ENCODE measurements at places on chromosomes 2 and 18.

GRCh38 chr18:31072175-31072574 is 29.6 kb upstream of the DSC3 start:
- no peak for DNase-seq

- no peak for DNase-seq
Measured at GRCh38 chr2:179251870-179252269, 12.8 kb downstream of the SESTD1 start.

- DNase-seq = no peak
Measured at GRCh38 chr2:120622159-120622869, 113.4 kb upstream of the GLI2 start.

DNA sequence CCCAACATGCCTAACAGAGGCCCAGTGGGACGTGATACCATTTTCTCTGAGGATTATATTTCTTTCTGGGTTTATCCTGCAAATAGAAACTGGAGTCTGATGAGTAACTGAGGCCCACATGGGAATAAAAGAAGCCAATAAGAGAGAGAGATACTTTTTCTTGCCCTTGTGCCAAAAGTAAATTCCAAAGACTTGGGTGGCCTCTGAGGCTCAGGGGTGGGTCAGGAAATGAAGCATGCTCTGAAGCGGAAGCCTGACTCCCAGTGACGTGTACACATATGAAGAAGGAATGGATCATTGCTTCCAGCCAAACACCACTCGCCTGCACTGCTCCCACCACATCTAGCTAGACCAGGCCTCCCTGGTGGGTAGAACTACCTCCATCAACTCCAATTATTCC is 273.6 kb upstream of the NCKAP5 start:
- DNase-seq = no peak

- DNase-seq = no peak
Measured at GRCh38 chr2:242020196-242021004, 150.9 kb downstream of the RTP5 start.

DNA sequence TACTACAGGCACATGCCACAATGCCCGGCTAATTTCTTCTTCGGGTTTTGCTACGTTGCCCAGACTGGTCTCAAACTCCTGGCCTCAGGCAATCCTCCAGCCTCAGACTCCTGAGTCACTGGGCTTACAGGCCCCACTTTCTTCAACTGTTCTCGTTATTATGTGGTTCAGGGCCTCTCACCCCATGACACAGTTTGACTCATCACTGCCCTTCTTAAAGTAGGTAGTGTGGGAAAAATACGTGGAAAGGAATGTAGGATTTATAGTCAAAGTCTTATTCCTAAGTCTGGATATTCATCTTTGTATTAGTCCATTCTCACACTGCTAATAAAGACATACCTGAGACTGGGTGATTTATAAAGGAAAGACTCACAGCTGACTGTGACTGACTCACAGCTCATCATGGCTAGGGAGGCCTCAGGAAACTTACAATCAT is 19.4 kb downstream of the CENPA start:
- DNase-seq = no peak

DNA sequence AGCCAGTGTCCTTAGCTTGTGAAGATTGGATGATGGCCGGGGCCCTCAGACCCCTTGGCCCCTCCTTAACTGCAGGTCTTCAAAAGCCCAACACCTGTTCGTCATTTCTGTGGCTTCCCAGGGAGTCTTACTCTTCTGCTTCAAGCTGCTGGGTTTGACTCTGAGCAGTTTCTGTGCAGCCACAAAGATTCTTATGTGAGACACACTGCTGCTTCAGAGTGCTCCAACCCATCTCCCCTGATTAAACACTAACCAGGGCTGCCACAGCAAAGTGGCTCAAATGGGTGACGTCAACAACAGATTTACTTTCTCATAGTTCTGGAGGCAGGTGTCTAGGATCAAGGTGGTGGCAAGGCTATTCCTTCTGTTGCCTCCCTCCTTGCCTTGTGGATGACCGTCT is 40.8 kb downstream of the TSN start:
- no peak for DNase-seq

DNA sequence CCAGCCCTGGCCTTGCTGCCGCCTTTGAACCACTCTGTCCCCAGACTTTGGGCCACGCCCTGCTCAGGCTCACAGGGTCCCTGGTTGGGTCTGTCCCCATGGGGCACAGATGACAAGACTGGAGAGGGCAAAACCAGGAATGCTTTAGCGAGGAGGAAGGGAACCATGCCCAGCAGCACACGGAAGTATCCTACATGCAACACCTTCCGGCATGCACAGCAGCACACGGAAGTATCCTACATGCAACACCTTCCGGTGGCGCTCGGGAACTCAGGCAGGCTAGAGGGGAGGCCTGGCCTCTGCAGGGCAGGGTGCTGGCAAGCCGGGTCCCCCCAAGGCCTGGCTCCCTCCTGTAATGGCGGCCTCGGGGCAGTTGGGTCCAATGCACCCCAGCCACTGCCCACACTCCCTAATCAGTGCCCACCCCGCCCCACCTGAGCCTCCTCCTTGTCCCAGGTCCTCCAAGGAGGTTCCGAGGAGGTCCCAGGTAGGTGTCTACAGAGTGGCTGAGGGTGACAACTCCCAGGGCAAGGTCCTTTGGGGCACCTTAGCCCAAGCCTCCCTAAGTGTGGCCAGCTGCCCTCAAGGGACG is 33.6 kb upstream of the SNED1 start:
- peak; percentile 65 for DNase-seq

DNA sequence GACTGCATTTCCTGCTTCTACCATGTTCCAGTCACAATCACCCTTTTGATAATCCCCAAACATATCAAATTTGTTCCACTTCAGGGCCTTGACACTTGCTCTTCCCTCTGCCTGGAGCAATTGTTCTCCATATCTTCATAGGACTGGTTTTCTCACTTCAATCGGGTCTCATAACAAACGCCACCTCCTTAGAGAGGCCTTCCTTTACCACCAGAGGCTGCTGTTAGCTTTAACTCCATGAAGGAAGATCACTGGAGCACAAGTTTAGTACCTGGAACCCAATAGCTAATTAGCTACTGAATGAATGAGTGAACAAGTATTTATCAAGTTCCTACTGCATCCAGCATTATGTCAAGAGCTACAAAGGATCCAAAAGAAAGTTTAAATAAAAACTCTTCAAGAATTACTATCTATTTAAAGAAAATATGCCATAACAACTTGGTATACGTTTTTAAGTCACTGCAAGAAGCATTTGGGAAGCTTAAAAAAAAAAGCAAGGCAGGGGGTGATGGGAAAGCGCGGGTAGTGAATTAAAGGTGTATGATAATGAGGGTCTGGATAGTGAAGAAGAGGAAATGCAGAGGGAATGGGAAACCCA is 58.8 kb downstream of the BAZ2B start:
- DNase-seq = no peak

DNA sequence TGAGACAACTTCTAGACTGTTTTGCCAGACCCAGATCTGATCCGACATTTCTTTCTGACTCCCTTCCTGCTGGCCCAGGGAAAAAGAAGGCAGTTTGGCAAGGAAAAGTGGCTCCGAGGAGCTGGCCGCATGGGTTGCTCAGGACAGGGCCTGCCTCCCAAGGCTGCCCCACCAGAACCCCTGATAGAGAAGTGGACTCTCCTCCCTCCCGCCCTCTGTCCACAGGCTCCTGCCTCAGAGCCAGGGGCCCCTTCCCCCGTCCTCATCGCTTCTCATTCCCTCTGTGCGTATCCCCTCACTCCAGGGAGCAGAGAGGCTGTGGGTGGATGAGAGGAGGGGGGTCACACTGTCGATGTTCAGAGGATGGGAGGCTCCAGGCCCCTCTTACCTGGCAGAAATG is 110.2 kb downstream of the TNS1 start:
- DNase-seq = no peak

DNA sequence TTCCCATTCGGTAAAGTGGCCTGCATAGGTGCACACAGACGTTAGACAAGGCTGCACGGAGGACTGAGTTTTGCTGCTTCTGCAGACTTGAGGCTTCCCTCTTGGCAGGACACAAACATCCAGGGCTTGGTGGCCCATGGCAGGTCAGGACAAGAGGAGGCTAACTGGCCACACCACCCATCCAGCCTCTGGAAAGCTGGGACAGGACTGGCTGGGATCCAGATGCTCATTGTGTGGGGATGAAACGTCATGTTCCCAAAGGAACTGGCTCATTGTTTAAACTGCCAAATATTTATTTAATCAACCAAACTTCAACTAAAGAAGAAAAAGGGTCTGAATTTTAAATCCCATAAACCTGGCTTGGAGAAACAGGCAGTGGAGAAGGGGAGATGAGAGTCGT is 239.1 kb upstream of the EPAS1 start:
- DNase-seq = no peak

GRCh38 chr2:188091220-188091619 is 200.5 kb upstream of the GULP1 start:
- DNase-seq = no peak

DNA sequence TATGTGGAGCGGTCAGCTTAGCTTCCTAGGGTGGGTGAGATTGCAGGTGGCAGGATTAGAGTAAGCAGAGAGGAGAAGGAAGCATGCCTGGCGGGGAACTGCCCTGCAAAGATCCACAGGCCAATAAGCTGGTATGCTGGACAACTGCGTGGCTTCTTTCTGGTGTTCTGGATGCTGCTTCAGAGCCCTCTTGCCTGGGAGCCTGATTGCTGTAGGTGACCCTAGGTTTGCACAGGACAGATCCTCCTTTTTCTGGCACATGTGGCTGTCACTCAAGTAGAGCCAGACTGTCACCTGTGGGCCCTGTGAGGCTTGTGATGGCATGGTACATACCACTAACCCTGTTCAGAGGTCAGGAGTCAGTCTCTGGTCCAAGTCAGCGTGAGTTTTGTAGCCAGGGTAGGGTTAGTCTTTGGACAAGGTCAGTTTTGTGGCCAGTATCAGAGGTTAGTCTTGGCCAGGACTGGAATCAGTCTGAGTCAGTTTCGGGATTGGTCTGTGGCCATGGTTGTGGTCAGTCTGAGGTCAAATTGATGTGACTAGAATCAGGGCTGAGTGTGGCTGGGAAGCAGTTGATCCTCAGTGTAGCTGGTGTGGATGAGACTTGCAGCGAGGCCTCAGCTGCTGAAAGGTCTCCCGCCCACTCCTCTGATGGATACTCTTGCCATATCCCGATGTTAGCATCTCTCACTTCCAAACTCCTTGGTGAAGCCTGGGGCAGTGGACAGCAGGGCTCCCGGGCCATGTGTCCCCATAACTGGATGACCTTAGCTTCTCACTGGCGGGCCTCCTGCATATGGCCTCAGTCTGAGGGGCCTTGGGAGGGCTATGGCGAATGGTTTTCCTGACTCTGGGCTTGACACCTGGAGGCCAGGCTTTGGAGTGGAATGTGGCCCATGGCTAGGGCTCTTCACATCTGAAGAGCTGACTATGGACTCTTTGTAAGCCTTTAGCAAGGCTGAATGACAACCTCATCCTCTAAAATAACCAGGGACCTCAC is 260.5 kb downstream of the DYSF start:
- no peak for DNase-seq

GRCh38 chr2:30541680-30542079 is 94.6 kb downstream of the LCLAT1 start:
- no peak for DNase-seq

- no peak for DNase-seq
Measured at GRCh38 chr2:57602733-57603132, 443.9 kb upstream of the VRK2 start.

GRCh38 chr2:10305254-10305635 is 2.5 kb downstream of the HPCAL1 start:
- no peak for DNase-seq

DNA sequence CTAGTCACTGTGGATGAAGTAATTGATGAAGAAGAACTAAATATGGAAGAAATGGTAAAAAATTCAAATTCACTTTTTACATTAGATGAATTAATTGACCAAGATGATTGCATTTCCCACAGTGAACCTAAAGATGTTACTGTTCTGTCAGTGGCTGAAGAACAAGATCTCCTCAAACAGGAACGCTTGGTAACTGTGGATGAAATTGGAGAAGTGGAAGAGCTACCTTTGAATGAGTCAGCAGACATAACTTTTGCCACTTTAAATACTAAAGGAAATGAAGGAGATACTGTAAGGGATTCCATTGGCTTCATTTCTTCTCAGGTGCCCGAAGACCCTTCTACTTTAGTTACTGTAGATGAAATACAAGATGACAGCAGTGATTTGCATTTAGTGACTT is 26.6 kb upstream of the DYSF start:
- no peak for DNase-seq

GRCh38 chr18:70004696-70005095 is 57.0 kb upstream of the CD226 start:
- DNase-seq = no peak

DNA sequence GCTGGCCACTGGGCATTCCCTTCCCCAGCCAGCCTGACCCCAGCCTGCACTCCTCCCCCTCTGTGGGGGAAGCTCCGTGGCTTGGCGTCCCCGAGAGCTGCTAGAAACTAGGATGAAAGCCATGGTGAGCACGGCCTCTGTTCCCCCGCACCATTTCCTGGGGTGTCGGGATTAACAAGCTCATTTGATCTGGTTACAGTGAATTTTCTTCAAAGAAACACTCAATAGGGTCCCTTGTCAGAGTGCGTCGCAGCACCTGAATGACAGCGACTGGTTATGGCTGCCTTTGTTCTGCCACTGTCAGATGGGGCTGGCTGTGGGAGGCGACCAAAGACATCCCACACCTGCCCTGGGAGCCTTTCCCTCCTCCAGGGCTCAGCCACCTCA is 7.7 kb upstream of the ALPI start:
- DNase-seq = no peak

GRCh38 chr18:22398464-22398863 is 19.3 kb downstream of the CTAGE1 start:
- DNase-seq = no peak

Measured in kidney (tissue), 22 donors.